ENCODE measurements at places on chromosomes 1 and 21.
A peak's percentile ranks its signal among the peaks of the same experiment; 100 is the strongest.

DNA sequence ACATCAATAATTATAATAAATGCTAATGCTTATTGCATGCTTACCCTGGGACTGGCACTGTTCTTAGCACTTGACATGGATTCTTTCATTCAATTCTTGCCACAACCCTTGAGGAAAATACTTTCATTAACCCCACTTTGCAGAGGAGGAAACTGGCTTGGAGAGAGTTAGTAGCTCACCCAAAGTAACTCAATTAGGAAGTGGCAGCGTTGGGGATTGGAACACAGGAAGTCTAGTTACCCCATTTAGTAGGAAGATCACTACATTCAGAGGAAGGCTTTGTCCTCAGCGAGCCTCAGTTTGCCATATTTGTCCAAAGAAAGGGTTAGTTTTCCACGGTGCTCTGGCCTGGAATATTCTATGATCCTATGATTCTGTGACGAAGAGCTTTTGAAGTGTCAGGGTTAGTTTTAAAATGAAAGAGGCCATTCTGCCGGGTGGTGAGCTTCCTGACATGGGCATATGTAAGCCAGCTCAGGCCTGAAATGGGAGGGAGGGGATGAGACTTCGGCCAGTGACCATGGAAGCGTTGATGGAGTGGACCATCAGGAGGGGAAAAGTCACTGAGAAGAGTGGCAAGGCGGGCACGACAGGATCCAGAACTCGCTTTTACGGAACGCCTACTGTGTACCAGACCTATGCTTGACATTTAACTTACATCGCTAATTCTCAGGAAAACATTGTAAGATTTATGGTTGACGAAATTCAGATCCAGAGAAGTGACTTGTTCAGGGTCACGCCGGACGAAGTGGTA, 28.2 kb upstream of the EPB41 start:
- DNase-seq, result no peak

GRCh38 chr1:243293941-243294722, 38.3 kb downstream of the SDCCAG8 start:
- DNase-seq, result no peak

- no peak for DNase-seq
Measured at GRCh38 chr1:221448585-221449175, 293.2 kb downstream of the DUSP10 start.

DNA sequence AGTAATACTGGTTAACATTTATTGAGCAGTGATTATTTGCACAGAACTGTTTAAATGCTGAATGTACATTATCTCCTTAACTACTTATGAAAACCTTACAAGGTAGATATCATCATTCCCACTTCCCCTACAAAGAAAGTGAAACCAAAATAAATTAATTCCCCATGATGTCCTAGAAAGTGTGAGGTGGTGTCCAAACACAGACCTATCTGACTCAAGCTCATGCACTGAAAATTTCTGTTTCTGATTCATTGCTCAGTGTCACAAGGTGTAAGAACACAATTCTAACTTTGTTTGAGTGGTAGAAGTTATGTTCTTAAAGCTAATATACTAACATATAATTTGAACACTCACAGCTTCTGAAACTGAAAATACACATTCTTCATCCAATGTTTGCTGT, 178.7 kb downstream of the MRPL39 start:
- no peak for DNase-seq

- DNase-seq, result no peak
Measured at GRCh38 chr1:70966018-70966638, 81.5 kb downstream of the PTGER3 start.

DNA sequence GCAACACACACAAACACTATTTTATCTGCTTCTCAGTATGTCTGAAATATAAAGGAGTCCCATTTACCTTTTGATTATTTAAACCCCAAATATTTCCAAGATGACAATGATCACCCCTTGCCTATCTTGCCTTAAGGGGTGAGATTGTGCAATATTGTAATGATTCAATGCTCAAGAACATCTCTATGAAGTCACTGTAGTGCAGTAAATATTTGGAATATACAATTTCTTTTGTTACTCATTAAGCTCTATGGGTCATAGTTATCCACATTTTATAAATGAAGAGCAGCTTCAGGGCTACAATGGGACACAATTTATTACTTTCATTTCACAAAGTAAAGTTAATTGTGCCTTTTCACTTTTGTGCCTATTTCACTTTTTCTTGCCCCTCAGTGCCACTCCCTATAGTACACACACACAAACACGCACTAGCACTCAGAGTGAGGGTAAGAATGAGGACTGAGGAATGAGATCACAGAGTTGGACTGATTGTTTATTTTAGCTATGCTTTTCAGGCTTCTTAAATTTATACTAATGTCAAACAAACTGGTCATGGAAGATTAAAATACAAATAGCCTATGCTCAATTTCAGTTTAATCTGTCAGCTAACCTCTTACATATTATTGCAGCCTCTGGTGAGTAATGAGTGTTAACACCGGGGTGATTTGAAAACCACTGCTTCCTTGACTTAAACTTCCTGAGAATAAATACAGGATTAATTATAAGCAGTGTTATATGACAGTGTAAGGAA, 521.0 kb upstream of the B3GALT2 start:
- no peak for DNase-seq

GRCh38 chr1:9207086-9207485, 27.5 kb upstream of the H6PD start:
- DNase-seq, result no peak

DNA sequence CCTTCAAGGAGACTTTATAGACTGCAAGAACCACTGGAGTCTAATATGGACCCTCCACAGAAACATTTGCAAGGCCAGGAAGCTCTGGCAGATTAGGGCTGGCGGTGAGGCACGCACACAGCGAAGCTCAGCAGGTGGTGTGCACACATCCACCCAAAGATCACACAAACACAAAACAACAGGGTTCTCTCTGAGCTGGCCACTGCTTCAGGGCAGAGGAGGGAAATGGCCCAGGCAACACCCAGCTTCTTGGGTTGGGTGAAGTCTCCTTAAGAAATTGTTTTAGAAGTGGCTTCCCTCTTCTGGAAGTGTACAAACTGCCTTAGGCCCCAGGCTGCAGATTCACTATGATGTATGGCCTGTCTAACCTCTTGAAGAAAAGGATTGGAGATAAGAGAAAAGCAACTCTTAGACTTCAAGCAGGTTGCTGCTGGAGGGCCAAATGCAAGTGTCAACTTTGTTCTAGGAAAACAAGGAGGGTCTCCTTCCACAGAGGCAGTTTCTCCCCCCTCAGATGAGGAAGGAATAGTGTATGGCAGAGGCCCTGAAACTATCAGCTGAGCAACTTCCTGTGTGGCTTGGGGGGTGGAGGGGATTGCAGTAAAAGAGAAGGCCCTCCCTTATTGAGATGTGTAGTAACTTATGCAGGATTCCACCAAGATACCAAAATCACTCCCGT, 2.0 kb downstream of the RCSD1 start:
- no peak for DNase-seq

- DNase-seq, result no peak
Measured at GRCh38 chr1:224448453-224449017, 13.9 kb upstream of the WDR26 start.

- no peak for DNase-seq
Measured at GRCh38 chr1:17909634-17910033, 154.5 kb downstream of the ACTL8 start.

DNA sequence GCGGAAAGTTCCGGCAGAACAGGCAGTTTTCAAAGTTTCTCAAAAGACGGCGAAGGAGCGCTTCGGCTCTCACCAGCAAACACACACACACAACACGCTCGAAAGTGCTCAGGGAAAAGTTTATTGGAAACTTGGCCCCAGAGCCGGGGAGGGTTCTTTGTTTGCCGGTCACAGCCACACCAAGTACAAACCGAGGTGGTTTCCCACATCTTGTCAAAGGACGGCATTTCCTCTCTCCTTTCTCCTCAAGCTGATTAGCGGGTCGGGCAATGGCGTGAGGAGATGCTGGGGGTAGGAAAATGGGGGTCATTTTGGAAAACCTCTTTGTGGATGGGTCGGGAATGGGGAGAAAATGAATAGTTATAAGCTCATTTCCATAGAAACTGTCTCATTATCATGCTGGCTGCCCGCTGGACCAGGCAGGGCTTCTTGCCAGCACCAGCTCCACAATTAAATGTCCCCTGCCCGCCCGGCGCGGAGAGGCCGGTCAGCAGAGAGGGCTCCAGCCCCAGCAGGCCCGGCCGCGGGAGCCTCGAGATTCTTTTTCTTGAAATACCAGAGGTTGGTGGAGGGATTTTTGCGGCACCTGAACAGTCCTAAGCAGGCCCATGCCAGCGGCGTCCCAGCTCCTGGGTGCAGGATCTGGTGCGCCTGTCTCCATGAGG, 92.3 kb downstream of the PRDM16 start:
- DNase-seq, result no peak

- peak; percentile 51 for DNase-seq
Measured at GRCh38 chr1:1019122-1019999, 559 bp upstream of the AGRN start.

GRCh38 chr21:28228636-28228995, 764.1 kb downstream of the LTN1 start:
- no peak for DNase-seq

GRCh38 chr1:3192361-3192760, 123.4 kb downstream of the PRDM16 start:
- no peak for DNase-seq

DNA sequence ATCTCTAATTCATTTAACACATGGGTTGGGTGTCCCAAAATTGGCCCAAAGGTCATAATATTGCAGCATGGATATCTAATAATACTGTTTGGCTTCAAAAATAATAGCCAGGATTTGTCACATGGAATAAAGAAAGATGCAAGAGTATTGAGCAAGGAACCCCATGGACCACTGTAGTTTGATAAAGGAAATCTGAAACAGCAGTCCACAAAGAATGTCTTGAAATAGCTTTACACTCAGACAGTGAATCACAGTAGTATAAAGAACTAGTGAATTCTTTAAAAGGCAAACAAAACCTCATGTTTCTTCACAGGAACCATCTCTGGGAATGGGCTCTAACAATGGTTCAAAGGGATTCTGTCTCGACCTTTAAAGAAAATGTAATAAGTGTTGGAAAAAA, 576.1 kb upstream of the ZRANB2 start:
- no peak for DNase-seq

DNA sequence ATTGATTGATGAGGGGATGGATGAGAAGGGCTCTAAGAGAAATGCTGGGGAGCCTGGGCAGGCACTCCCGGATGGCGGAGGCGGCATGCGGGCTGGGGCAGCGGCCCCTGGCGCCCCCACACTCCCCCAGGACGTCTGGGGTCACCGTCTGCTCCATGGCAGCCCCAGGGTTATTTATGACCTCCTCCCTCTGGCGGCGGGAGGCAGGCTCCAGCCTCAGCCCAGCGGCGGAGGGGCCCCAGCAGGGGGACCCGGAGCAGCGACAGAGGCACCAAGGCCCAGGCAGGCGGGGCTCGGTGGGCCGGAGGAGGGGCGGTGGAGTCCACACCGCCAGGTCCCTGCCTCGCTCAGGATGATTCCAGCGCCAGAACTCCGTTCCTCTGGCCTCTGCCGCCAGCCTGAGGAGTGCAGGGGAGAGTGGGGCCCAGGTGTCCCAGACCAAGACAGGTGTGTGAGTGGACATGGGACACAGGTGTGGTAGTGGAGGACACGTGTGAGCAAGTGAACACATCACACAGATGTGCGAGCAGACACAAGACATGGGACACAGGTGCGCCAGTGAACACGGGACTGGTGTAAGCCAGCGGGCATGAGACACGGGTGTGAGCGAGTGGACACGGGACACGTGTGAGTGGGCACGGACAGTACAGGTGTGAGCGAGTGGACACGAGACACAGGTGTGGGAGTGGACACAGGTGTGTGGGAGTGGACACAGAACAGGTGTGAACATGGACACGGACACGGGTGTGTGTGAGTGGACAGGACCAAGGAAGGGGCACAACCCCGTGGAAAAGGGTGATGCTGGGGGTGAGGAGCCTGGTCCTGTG, 2.5 kb upstream of the SAMD11 start:
- no peak for DNase-seq

DNA sequence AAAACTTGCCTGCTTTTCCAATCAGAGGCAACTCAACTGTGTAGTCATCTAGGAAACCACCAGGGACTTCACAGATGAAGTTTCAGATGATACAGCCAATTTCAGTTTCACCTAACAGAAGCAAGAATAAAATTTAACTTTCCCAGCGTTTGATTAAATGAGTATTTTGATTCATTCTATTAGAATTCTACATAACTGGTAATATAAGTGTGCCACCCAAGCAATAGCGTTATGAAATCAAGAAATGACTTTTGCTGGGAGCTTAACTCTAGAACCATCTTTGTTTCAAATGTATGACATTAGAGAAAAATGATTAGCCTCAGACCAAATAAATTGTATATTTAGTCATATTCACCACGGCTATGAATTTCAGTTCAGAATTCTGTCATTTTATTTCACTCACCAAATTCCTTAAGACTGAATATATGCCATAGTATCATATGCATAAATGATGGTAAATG, 239.3 kb downstream of the NRIP1 start:
- DNase-seq, result no peak

- DNase-seq, result no peak
Measured at GRCh38 chr1:237879195-237879594, 11.5 kb downstream of the ZP4 start.

GRCh38 chr1:203464226-203464625, 11.4 kb upstream of the PRELP start:
- DNase-seq, result no peak

DNA sequence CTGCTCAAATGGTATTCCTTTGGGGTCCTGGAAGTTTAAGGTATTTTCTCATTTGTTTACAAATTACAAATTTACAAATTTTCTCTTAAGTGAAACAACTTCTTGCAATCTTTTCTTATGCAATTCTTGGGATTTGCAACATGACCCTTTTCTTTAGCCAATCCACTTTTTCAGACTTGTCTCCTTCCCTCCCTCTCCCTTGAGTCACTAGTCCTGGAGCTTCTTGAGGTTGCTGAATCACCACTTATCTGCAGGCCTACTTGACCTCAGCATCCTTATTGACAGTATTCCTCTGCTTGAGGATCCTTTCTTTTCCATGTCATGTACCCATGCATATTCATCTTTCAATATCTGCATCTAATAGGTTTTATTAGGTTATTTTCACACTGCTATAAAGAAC, 302.8 kb upstream of the ADAMTS5 start:
- no peak for DNase-seq

- no peak for DNase-seq
Measured at GRCh38 chr1:207017615-207018559, 14.7 kb downstream of the C1orf116 start.
